Astrocyte (in vitro differentiated cells and primary cell): ENCODE measurements at places on chromosomes 12 and 14. TPM values are rescaled to one million over a fixed set of nuclear protein-coding genes. Genes with fewer than 3 reads are reported as not detected.
A peak's percentile ranks its signal among the peaks of the same experiment; 100 is the strongest.

GRCh38 chr12:39344926-39345325, 98.0 kb downstream of the KIF21A start:
- no peak overlapping the region for H3K27ac ChIP-seq
- no peaks in the 10 kb centered on the region for H3K27me3 ChIP-seq
- DNase-seq, result no peak
- H3K4me3 ChIP-seq, result no peak overlapping the region
- no peaks in the 10 kb centered on the region for H3K36me3 ChIP-seq
- H3K4me1 ChIP-seq, result no peaks in the 10 kb centered on the region

DNA sequence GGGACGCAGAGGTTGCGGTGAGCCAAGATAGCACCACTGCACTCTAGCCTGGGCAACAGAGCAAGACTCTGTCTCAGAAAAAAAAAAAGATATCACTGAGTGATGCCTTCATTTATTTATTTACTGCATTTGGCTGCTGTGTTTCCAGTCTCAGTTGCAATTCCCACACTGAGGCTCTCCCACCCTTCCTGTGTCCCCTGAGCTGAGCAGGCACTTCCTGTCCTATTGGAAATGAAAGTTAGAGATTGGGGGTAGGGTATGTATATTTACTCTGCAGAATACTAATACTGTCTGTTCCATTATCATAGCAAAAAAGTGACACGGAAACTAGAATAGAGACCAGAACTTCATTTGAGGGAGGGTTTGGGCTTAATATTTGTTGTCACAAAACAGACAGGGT, 1.6 kb upstream of the RBMS2 start:
- no peaks in the 10 kb centered on the region for H3K27me3 ChIP-seq
- no peaks in the 10 kb centered on the region for H3K36me3 ChIP-seq
- no peak overlapping the region for H3K27ac ChIP-seq
- no peak for DNase-seq
- no peak overlapping the region for H3K4me3 ChIP-seq

DNA sequence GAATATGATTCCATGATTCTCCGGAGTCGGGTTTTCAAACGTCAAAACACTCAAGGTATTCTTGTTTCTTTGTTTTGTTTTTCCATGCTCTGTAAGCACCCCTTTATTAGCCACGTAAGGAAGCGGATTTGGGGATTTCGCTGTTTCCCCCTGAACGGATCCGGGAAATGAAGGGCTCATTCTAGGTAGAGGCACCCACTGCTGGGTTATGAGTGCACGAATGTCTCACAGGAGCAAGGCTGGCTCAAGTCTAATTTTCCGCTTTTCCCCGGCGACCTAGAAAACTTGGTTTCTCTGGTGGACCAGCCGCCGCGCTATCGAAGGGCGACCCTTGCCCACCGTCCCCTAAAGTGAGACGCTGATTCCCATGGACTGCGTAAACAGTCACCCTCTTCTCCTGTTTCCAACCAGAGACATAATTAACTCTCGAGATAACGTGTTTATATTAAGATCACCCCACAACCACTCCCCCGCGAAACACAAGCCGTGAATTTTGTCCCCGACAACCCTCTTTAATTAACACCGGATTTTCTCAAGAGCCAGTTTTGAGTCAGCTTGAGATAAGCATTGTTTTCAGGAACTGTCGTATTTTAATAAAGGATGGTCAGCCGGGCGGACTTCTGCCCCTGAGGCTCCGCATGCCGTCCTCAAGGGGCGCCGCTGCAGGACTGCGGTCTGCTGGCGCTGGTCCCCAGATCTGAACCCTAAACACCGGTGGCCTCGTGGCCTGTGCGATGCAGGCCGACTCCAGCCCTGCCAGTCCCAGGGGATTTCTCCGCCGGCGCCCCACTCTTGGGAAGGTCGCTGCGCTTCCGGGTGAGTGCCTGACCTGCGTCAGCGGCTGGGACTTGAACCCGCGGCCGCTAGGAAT, 515 bp upstream of the ABCC9 start:
- peaks cover 3% of the 10 kb centered on the region for H3K27me3 ChIP-seq

- no peaks in the 10 kb centered on the region for H3K27me3 ChIP-seq
- peak; percentile 77 for DNase-seq
- H3K27ac ChIP-seq, result peak overlapping the region; percentile 43
- H3K36me3 ChIP-seq, result peaks cover 8% of the 10 kb centered on the region
- H3K4me3 ChIP-seq, result no peak overlapping the region
Observed at GRCh38 chr12:51976376-51977160, 25.1 kb downstream of the ACVR1B start.

DNA sequence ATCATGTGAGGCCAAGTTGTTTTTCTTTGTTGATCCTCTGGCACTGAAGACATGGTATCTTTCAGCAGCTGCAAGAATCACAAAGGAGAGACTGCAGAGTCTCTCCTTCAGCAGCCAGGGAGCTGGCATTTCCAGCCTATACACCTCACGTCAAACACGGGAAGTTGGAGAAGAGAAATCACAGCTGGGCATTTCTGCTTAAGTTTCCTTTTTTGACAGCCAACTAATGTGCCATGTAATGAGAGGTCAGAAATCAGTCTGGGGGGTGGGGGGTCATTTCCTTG, 28.3 kb downstream of the PHLDA1 start:
- H3K4me1 ChIP-seq, result peaks cover 11% of the 10 kb centered on the region
- H3K27me3 ChIP-seq, result no peaks in the 10 kb centered on the region
- H3K27ac ChIP-seq, result no peak overlapping the region

DNA sequence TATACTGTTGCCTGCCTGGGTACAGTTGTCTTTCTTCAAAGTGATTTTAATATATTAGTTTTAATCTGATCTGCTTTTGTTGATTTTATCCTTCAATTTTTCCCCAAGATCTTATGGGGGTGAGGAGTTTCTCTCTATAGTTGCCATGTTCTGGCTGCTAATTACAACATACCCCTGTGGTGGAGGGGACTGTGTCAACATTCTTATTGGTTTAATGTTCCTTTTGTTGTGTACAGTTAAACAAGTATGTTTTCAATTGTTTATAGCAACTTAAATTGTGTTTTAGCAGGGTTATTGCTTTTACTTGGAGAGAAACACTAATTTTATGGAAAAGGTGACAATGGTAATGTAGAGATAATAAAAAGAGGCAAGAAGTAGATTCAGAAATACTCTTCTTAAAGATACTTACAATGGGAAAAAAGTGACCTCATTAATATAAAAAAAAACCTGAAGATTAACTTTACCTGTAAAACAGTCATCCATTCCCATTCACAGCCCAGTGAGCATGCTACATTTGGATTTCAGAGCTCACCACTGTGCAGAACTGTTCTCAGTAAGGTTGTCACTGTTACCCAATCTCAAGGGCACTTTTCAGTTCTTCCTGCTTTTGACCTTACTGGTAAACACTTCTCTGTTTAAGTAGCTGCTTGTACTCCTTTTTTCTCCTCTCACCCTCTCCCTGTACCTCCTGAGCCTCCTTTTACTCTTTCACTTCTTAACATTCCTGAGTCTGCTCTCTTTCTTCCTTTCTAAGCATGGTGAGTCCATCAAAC, 8.1 kb upstream of the LRRK2 start:
- no peaks in the 10 kb centered on the region for H3K4me1 ChIP-seq
- no peaks in the 10 kb centered on the region for H3K36me3 ChIP-seq
- DNase-seq, result no peak

GRCh38 chr12:26188641-26189040, 6.7 kb upstream of the SSPN start:
- no peaks in the 10 kb centered on the region for H3K27me3 ChIP-seq
- peaks cover 8% of the 10 kb centered on the region for H3K4me1 ChIP-seq
- no peak overlapping the region for H3K4me3 ChIP-seq
- H3K27ac ChIP-seq, result peak overlapping the region; percentile 22
- peak; percentile 62 for DNase-seq
- no peaks in the 10 kb centered on the region for H3K36me3 ChIP-seq

DNA sequence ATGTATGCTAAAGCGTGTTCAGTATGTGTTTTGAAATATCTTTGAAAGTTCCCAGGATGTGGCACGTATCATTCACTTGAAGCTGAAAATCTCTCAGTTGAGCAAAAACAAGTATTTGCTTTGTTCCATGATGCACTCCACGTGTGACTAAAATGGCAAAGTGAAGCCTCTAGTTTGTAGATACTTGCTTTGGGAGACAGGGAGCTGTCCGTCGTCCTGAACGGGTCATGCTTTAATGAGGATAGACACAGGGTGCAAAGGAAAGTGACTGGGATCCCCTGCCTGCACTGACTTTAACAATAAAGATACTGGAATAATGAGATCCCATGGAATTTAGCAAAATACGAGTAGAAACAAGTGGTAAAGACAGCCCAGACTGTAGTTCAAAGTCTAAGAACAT, 991.4 kb downstream of the NRXN3 start:
- no peaks in the 10 kb centered on the region for H3K4me1 ChIP-seq
- H3K4me3 ChIP-seq, result no peak overlapping the region
- no peak overlapping the region for H3K27ac ChIP-seq
- H3K36me3 ChIP-seq, result no peaks in the 10 kb centered on the region
- no peaks in the 10 kb centered on the region for H3K27me3 ChIP-seq

DNA sequence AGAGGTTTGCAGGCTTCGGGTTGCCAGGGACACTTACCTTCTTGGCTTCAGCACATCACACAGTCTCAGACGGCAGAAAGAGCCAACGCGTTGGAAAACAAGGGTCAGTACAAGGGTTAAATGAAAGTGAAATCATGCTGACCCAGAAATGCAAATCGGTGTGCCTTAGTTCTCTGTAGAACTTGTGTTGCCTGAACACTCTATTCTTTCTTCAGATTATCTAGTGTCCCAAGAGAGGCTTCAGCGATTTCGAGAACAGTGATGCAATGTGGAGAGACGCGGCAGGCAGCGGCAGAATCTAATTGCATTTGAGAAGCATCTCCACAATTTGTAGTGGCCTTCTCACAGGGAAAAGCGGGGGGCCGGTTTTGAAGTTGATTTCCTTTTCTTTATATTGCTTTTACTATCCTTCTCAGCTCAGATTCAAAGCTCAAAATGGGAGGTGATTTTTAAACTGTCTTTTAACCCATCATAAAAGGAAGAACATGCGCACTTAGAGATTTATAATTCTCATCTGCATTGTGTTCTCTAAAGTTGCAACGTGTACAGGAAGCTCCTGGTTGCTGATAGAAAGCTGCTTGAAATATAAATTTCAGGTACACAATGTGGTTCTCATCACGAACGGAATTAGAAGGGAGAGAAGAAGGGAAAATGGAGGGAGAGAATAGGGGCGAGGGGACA, 67.8 kb upstream of the EGLN3 start:
- no peaks in the 10 kb centered on the region for H3K4me1 ChIP-seq
- peaks cover 18% of the 10 kb centered on the region for H3K27me3 ChIP-seq
- DNase-seq, result no peak
- H3K36me3 ChIP-seq, result no peaks in the 10 kb centered on the region

DNA sequence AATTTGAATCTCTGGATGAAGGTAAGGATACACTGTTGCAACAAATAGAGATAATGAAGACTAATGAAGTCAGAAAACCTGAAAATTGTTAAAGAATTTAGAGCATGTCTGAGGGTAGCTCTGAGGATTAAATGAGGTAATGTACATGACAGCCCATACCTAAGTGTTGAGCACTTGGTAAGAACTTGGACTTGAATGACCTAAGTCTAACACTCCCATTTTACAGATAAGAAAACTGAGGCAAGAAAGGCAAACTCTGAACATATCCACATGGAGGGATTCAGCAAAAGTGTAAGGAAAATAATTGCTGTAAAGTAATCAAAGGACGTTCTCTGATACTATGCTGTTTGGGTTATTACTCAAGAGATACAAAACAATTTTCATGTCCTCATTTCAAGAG, 29.0 kb downstream of the PTPRB start:
- no peaks in the 10 kb centered on the region for H3K36me3 ChIP-seq
- H3K27me3 ChIP-seq, result no peaks in the 10 kb centered on the region
- peak; percentile 55 for DNase-seq
- H3K27ac ChIP-seq, result no peak overlapping the region
- H3K4me3 ChIP-seq, result no peak overlapping the region
- peaks cover 16% of the 10 kb centered on the region for H3K4me1 ChIP-seq

DNA sequence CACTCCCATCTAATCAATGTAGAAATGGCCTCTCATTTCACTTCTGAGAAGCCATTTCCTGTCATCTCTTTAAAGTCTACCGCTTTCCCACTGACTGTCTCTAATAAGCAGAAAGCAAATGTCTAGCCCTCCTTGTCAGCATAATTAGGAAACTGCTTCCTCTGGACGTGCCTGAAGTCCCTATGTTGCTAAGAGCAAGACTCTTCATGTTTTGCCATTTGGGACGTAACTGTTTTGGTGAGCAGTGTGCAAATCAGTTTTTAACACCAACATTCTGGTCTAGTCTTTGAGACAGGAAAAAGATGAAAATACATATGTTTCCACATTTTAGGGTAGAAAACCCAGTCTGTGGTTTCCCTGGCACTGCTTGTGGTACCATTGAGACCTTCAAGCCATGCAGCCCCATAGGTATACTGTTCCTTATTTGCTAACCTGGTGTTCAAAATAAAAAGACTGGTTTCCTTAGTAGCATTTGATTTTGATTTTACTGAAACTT, 22.2 kb downstream of the IFNG start:
- no peaks in the 10 kb centered on the region for H3K36me3 ChIP-seq
- H3K27ac ChIP-seq, result no peak overlapping the region
- no peaks in the 10 kb centered on the region for H3K4me1 ChIP-seq
- DNase-seq, result no peak
- peaks cover 8% of the 10 kb centered on the region for H3K27me3 ChIP-seq

DNA sequence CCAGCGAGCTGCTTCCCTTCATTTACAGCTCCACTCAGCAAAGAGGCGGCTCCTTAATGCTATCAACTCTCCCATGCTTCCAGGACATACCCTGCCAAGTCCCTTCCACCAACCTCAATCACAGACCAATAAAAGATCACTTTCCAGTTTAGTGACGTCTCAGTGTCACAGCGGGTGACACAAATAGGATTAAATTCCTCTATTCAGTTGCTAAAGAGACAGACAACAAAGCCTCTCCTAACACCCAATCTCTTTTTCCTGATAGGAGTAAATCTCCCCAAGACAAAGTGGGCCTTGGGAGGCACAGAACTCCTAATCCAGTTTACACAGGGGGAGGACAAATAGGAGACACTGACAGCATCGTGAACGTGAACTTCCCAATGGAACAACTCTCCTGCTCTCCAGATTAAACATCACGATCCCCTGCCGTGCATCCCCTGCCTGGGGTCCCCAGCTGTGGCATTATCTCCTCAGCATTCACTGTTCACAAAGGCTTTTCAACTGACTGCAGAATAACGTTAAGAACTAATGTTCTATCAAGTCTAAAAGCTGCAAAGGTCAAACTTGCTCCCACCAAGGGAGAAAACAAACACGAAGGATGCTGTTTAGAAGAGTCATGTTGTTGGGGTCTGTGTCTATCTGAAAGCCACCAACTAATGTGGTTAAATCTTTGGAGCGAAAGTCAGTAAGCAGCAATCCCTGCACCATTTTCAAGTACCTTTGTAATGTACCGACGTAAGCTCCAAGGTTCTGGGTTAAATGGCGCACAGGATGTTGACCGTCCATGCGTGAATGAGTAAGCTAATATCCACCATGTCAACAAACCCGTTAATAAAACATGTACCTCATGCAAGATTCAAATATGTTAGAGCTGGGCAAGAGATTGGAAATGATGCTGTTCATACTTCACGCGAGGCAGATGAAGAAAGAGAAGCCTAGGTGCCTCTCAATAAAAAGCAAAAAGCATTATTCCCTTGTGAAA, 31.5 kb downstream of the TMEM132D start:
- peaks cover 13% of the 10 kb centered on the region for H3K4me1 ChIP-seq
- no peak overlapping the region for H3K27ac ChIP-seq
- H3K4me3 ChIP-seq, result no peak overlapping the region
- DNase-seq, result no peak

Gene NANOG
- total RNA-seq, result 0.16 and 0.94 TPM in 2 replicates

Gene TAS2R19
- total RNA-seq, result 2.2 and 3.1 TPM in 2 replicates

Gene FIGNL2
- 5.0 and 6.7 TPM in 2 replicates for total RNA-seq

Gene DAO
- not detected in 2 replicates for total RNA-seq

Gene RNASE2
- not detected in 2 replicates for total RNA-seq

Gene ACSS3
- total RNA-seq, result 13.9 and 16.8 TPM in 2 replicates
